Upper lobe of left lung (tissue), 6 donors: ENCODE measurements at places on chromosomes 3 and 15. TPM values are rescaled to one million over a fixed set of nuclear protein-coding genes. Genes with fewer than 3 reads are reported as not detected.

DNA sequence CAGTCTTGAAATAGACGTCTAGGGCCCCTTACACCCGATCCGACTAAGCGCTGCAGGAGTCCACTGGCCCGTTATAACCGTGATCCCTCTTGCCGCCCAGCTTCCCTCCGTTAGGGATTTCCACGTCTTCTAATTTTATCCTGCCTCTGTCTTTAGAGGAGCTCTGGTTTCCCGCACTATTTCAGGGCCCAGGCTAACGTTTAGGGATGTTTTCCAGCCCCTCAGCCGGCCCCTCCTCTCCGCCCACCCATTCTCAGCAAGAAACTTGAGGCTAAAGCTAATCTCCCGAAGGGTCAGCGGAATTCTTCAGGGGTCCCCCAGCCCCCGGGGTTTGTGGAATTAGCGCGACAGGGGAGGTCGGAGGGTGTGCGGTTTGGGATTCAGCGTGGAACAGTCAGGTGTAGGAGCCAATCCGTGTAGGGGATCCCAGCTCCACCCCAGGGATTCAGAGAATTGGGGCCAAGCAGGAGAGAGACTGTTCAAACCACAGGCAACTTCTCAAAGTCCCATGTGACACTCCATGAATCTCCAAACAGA lies 1.6 kb downstream of the PTX3 start:
- DNase-seq = peak; percentile 25
- no peak overlapping the region for H3K27ac ChIP-seq
- peak overlapping the region; percentile 8 for H3K4me3 ChIP-seq

Gene HRG
- not detected for total RNA-seq

- no peaks in the 10 kb centered on the region for H3K36me3 ChIP-seq
- H3K4me1 ChIP-seq = peaks cover 8% of the 10 kb centered on the region
- H3K27ac ChIP-seq = no peak overlapping the region
- DNase-seq = no peak
These were observed 151.5 kb downstream of the ALCAM start for GRCh38 chr3:105518203-105518602.

- H3K36me3 ChIP-seq = no peaks in the 10 kb centered on the region
- no peak for DNase-seq
- H3K27ac ChIP-seq = no peak overlapping the region
- no peaks in the 10 kb centered on the region for H3K27me3 ChIP-seq
These were observed 25.2 kb downstream of the CPEB1 start for GRCh38 chr15:82621970-82622369.

Gene PLA2G4D
- not detected for total RNA-seq

Gene RAD51
- 3.4 TPM for total RNA-seq

DNA sequence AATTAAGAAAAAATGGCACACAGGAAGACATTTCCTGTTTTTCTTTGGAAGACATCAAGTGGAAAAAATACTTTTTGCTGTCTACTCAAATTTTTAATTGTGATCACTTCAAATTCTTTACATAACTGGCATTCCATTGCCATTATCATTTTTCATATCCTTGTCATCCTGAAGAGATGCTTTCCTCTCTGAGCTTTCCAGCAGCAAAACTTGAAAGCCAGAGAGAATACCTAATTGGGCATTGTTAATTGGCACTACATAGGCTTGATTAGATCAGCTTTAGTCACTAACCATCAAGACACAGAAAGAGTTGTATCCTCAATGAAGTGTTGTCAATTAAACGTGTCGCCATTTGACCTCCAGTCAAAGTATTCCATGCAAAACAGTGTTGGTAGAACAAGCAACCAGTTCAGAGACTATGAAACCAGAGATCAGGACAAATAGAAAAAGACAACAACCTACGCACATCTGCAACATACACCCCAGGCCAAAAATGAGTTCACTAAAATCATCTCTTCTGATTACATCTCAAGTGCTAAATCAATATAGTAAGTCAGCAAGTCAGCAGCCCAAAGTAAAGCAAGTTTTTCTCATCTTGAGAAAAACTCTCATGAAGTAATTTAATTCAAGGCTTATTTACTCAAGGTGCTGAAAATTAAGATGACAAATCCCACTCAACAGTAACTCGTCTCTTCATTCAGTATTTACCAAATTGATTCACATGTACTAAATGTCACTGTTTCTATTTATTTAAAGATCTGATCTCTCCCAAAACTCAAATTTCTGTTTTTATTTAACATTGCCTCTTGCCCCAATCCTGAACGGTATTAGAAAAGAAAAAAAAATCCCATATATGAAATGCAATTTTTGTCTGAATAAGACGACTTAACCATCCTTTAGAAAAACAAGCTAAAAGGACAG lies 123.0 kb downstream of the SUCLG2 start:
- DNase-seq = no peak
- no peak overlapping the region for H3K4me3 ChIP-seq
- H3K4me1 ChIP-seq = peaks cover 4% of the 10 kb centered on the region

GRCh38 chr15:57624730-57625129 lies 33.0 kb downstream of the MYZAP start:
- H3K4me1 ChIP-seq = no peaks in the 10 kb centered on the region
- H3K27ac ChIP-seq = no peak overlapping the region
- no peaks in the 10 kb centered on the region for H3K36me3 ChIP-seq
- H3K4me3 ChIP-seq = no peak overlapping the region

GRCh38 chr15:96849271-96849900 lies 518.9 kb downstream of the NR2F2 start:
- H3K4me1 ChIP-seq = no peaks in the 10 kb centered on the region
- no peaks in the 10 kb centered on the region for H3K27me3 ChIP-seq
- no peak overlapping the region for H3K27ac ChIP-seq
- no peak overlapping the region for H3K4me3 ChIP-seq
- DNase-seq = no peak

GRCh38 chr15:54722342-54722986 lies 474.3 kb downstream of the RSL24D1 start:
- H3K4me1 ChIP-seq = no peaks in the 10 kb centered on the region
- H3K27ac ChIP-seq = no peak overlapping the region
- H3K27me3 ChIP-seq = no peaks in the 10 kb centered on the region

GRCh38 chr3:106881186-106881585 lies 496.1 kb upstream of the CCDC54 start:
- H3K27ac ChIP-seq = no peak overlapping the region
- H3K4me3 ChIP-seq = no peak overlapping the region
- no peaks in the 10 kb centered on the region for H3K27me3 ChIP-seq
- no peaks in the 10 kb centered on the region for H3K36me3 ChIP-seq
- H3K4me1 ChIP-seq = no peaks in the 10 kb centered on the region

Gene SNX22
- total RNA-seq = 9.6 TPM

Gene SEMA6D
- total RNA-seq = 10.5 TPM

- no peak overlapping the region for H3K27ac ChIP-seq
- no peaks in the 10 kb centered on the region for H3K36me3 ChIP-seq
- H3K27me3 ChIP-seq = no peaks in the 10 kb centered on the region
These were observed 24.8 kb downstream of the SLC28A2 start for GRCh38 chr15:45276831-45277230.

GRCh38 chr3:150371741-150372254 lies 36.3 kb upstream of the TSC22D2 start:
- H3K4me1 ChIP-seq = peaks cover 12% of the 10 kb centered on the region
- peak overlapping the region; percentile 29 for H3K4me3 ChIP-seq
- H3K36me3 ChIP-seq = no peaks in the 10 kb centered on the region
- DNase-seq = peak; percentile 49
- no peaks in the 10 kb centered on the region for H3K27me3 ChIP-seq

GRCh38 chr15:31045606-31046005 lies 54.2 kb upstream of the MTMR10 start:
- H3K36me3 ChIP-seq = no peaks in the 10 kb centered on the region
- H3K27me3 ChIP-seq = no peaks in the 10 kb centered on the region
- H3K4me1 ChIP-seq = peaks cover 5% of the 10 kb centered on the region
- no peak for DNase-seq
- no peak overlapping the region for H3K4me3 ChIP-seq
- H3K27ac ChIP-seq = no peak overlapping the region

Gene ASB14
- total RNA-seq = not detected

GRCh38 chr3:104523136-104523535 lies 843.6 kb upstream of the ALCAM start:
- no peaks in the 10 kb centered on the region for H3K36me3 ChIP-seq
- no peaks in the 10 kb centered on the region for H3K4me1 ChIP-seq
- no peak overlapping the region for H3K4me3 ChIP-seq
- DNase-seq = no peak
- no peak overlapping the region for H3K27ac ChIP-seq
- H3K27me3 ChIP-seq = no peaks in the 10 kb centered on the region

Gene BCL2A1
- total RNA-seq = 81.9 TPM

Gene CD96
- 4.0 TPM for total RNA-seq

GRCh38 chr3:127538569-127538968 lies 52.0 kb downstream of the TPRA1 start:
- peaks cover 20% of the 10 kb centered on the region for H3K4me1 ChIP-seq
- no peak overlapping the region for H3K4me3 ChIP-seq
- H3K36me3 ChIP-seq = no peaks in the 10 kb centered on the region
- no peaks in the 10 kb centered on the region for H3K27me3 ChIP-seq
- DNase-seq = no peak

- H3K4me3 ChIP-seq = peak overlapping the region; percentile 43
- peak overlapping the region; percentile 97 for H3K27ac ChIP-seq
- H3K36me3 ChIP-seq = no peaks in the 10 kb centered on the region
- no peak for DNase-seq
- peaks cover 64% of the 10 kb centered on the region for H3K4me1 ChIP-seq
These were observed 17.2 kb upstream of the ANKDD1A start for GRCh38 chr15:64894395-64895056.

GRCh38 chr3:129446926-129447325 lies 6.9 kb downstream of the IFT122 start:
- no peak overlapping the region for H3K4me3 ChIP-seq
- no peaks in the 10 kb centered on the region for H3K27me3 ChIP-seq
- no peak overlapping the region for H3K27ac ChIP-seq
- no peak for DNase-seq
- peaks cover 27% of the 10 kb centered on the region for H3K4me1 ChIP-seq

DNA sequence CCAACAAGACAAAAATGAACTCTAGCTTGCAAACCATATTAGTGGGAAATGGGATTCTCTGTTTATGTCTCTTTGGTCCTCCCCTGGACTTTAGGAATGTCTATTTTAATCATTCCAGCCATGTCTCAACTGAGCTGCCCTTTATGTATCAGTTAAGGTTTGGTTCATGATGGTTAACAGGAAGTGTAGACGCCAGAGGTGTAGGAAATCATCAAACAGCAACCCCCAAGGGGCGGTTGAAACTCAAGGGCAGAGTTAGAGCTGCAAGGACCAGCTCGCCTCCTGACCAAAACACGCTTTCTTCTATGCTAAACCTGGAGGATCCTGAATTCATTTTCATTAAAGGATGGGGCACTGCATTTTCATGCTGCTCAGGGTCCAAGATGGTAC lies 53.7 kb upstream of the HEG1 start:
- no peak for DNase-seq
- no peaks in the 10 kb centered on the region for H3K27me3 ChIP-seq
- no peak overlapping the region for H3K4me3 ChIP-seq
- no peak overlapping the region for H3K27ac ChIP-seq
- H3K36me3 ChIP-seq = no peaks in the 10 kb centered on the region

Gene ZNF502
- total RNA-seq = 1.00 TPM

Gene CORO2B
- total RNA-seq = 1.8 TPM

Gene SLITRK3
- total RNA-seq = not detected

GRCh38 chr3:40042752-40043443 lies 233.5 kb downstream of the MYRIP start:
- no peaks in the 10 kb centered on the region for H3K27me3 ChIP-seq
- no peaks in the 10 kb centered on the region for H3K4me1 ChIP-seq
- H3K4me3 ChIP-seq = no peak overlapping the region
- no peak overlapping the region for H3K27ac ChIP-seq
- no peak for DNase-seq

Gene TLE3
- total RNA-seq = 96.9 TPM

DNA sequence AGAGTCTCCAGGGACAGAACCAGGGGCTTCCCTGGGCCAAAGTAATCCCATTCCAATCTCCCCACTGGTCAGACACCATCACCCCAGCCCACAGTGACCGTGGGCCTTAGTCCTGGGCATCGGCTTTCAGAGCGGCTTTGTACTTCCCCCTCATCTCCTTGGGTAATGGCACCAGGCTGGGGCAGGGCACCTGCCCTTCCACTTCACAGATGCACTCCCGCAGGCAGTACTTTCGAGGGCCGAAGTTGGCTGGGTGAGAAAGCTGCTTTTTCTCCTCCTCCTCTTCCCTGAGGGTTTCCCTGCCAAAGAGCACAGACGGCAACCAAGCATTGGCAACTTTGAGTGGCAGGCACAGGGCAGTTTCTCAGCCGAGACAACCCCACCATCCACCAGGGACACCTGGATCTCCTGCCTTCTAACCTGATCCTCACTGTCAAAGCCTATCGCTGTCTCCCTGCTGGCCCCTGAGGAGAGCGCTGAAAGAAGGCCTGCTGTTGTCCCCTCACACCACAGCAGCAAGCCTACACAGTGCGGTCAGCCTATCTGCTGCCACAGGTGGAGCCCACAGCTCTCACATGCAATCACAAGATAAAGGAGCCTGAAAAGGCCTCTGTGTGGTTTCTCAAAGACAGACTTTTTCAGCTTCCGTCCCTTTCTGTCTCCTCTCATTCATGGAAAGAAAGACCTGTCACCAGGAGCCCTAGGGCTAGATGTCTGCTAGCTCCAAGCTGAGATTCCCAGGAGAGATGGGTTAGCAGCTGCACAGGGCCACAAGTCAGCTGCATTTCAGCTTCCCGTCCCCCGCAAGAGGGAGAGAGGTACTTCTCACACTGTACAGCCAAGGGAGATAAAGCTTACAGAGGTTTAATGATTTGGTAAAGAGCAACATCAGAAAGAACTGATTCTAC lies 12.5 kb downstream of the MRPS25 start:
- no peaks in the 10 kb centered on the region for H3K27me3 ChIP-seq
- H3K4me3 ChIP-seq = no peak overlapping the region
- no peak for DNase-seq

GRCh38 chr3:155944081-155944480 lies 73.6 kb downstream of the GMPS start:
- H3K4me1 ChIP-seq = no peaks in the 10 kb centered on the region
- no peaks in the 10 kb centered on the region for H3K27me3 ChIP-seq
- no peak overlapping the region for H3K27ac ChIP-seq
- no peak overlapping the region for H3K4me3 ChIP-seq

Gene GOLGA8J
- not detected for total RNA-seq

Gene GNAT1
- total RNA-seq = not detected

- no peak overlapping the region for H3K27ac ChIP-seq
- H3K36me3 ChIP-seq = no peaks in the 10 kb centered on the region
- no peak overlapping the region for H3K4me3 ChIP-seq
- DNase-seq = no peak
- H3K27me3 ChIP-seq = no peaks in the 10 kb centered on the region
These were observed 120.7 kb upstream of the STAC start for GRCh38 chr3:36259580-36259979.

- no peaks in the 10 kb centered on the region for H3K27me3 ChIP-seq
- no peak for DNase-seq
- peaks cover 9% of the 10 kb centered on the region for H3K36me3 ChIP-seq
- H3K4me3 ChIP-seq = no peak overlapping the region
These were observed 16.7 kb downstream of the AP3S2 start for GRCh38 chr15:89877083-89877425.

DNA sequence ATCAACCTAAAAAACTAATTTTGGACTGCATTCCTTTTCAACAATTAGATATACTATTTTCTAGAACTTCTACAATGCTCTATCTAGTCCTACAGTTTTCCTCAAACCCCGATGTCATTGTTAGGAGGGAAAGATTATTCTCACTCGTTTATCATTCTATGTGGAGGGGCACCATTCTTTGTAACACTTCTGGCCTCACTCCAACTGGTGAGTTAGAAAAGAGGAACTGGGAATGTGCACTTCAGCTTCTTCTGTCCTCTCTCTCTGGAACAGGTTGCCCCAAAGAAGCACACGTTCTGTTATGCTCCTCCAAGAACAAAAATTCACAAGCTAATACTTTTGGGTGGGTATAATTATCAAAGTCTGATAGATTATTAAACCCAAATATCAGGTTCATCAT lies 137.9 kb downstream of the UACA start:
- no peak overlapping the region for H3K27ac ChIP-seq
- H3K4me1 ChIP-seq = no peaks in the 10 kb centered on the region
- H3K27me3 ChIP-seq = no peaks in the 10 kb centered on the region
- no peak for DNase-seq
- H3K36me3 ChIP-seq = no peaks in the 10 kb centered on the region
